HT-29 (cell line): ENCODE measurements at places on chromosomes 3 and 15.

GRCh38 chr15:55907797-55908196 is 85.6 kb downstream of the NEDD4 start:
- no peak for DNase-seq

- DNase-seq: no peak
Measured at GRCh38 chr3:52310861-52311575, 5.1 kb upstream of the DNAH1 start.

GRCh38 chr15:74036271-74037170 is 42.0 kb downstream of the PML start:
- peak; percentile 88 for DNase-seq

DNA sequence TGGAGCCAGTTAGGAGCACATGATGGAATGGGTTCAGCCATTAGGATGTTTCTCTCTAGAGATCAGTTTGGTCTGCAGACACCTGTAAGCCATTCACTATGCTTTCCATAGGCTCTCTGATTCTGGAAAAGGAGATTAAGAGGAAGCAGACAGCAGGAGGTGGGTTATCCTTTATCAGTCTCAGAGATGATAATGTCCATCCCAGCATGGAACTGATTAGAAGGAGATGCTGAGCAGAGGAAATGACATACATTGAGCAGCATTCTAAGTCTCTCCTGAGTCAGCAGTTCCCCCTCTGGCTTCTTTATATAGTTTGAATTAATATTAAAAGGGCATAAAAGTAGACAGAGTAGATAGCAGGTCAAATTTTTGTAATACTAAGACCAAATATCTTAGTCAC is 591.1 kb downstream of the GBE1 start:
- no peak for DNase-seq

- no peak for DNase-seq
Measured at GRCh38 chr15:89198196-89198595, 23.2 kb downstream of the RLBP1 start.

- DNase-seq: peak; percentile 88
Measured at GRCh38 chr15:80173022-80173759, 20.4 kb downstream of the FAH start.

- no peak for DNase-seq
Measured at GRCh38 chr3:195899701-195900435, 8.5 kb downstream of the TNK2 start.

- no peak for DNase-seq
Measured at GRCh38 chr3:65052101-65052500, 364.3 kb upstream of the ADAMTS9 start.

- DNase-seq: no peak
Measured at GRCh38 chr3:24835510-24835909, 340.9 kb upstream of the THRB start.

GRCh38 chr3:111936191-111936841 is 42.5 kb upstream of the ABHD10 start:
- peak; percentile 78 for DNase-seq

GRCh38 chr15:50549326-50549725 is 2.9 kb upstream of the USP50 start:
- no peak for DNase-seq

GRCh38 chr3:64827431-64827830 is 139.6 kb upstream of the ADAMTS9 start:
- DNase-seq: no peak

- DNase-seq: no peak
Measured at GRCh38 chr15:70597945-70598344, 165.4 kb downstream of the UACA start.

DNA sequence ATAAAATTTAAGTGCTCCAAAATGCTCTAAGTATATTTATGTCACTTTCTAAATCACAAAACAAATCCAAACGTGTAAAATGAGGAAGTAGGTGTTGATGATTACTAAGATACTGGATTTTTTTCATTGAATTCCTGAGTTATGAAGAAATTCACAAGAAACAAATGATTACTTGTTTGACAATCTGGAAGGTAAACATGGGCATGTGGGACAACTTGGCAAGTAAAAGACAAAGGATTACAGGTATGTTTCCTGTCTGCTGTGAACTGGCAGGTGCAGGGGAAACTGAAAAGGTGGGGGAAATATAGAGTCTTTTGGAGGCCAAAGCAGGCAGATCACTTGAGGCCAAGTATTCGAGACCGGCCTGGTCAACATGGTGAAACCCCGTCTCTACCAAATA is 252.7 kb upstream of the AZI2 start:
- DNase-seq: no peak

DNA sequence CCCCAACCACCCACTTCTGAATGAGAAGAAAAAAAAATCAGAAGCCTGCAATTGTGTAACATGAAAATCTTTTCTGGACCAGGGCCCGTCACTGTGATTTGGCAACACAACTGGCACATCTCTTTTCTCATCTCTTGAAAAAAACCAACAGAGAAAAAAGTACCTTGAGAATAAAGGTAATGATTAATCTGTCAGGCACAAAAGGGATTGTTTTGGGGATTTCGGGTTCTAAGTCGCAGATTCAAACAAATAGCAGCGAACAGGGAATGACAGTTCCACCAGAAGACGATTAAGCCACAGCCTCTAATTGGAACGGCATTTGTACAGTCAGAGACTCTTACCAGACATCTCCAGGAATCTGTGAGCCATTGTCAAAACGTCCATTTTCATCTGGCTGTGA is at the start of gene AQP9:
Gene AQP9, plus strand, starts transcription at position 276 of the 400 bp plus-strand sequence. CDS start 185 bp downstream, outside the sequence.
- DNase-seq: no peak

DNA sequence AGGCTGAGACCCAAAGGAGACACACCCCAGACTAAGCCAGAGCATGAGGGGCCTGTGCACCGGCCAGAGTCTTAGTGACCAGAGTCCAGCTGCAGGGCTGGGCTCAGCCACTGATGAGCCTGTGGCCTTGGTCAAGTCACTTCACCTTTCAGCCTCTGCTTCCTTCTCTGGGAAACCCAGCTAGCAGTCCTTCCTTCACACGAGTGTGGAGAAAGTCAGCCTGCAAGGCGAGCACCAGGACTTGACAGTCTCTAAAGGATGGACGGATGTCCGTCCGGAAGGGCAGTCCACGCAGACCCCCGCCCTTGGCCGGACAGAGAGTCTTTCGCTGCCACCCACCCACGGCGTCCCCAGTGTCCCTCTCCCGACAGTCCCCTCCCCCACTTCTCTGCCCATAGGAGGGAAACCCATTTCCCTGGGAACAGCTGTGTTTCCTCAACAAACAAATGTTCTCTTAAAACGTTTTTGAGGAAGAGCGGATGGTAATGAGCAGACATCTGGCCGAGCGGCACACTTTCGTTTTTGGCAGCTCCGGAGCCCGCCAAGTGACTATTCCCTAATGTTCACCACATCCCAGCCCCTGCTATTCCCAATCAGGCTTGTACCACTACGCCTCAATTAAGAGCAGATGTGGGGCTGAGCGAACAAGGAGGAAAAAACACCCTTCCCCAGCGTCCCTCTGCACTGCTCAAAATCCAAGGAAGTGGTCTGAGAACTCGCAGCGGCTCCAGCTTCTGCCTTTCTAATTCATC is 129.1 kb upstream of the SMAD3 start:
- DNase-seq: no peak
